Activated CD4-positive, alpha-beta T cell treated with anti-CD3 and anti-CD28 coated beads for 1 hour (primary cell): ENCODE measurements at places on chromosomes 1 and 21.

DNA sequence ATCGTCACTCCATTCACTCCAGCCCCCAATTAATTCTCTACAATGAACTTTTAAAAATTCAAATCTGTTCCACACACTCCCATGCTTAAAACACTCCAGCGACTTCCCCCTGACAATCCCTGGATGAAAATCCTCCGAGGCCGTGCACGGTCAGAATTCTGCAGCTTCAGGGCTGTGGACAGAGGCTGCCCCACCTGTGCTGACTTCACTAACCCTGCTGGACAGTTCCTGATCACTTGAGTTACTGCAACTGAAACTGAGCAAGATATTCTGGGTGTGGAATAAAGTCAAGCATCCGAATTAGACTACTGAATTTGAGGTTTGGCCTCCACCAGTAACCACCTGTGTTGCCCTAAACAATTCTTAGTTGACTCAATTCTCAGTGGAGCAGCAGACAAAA is 1.0 kb upstream of the JAK1 start:
- no peak for DNase-seq

DNA sequence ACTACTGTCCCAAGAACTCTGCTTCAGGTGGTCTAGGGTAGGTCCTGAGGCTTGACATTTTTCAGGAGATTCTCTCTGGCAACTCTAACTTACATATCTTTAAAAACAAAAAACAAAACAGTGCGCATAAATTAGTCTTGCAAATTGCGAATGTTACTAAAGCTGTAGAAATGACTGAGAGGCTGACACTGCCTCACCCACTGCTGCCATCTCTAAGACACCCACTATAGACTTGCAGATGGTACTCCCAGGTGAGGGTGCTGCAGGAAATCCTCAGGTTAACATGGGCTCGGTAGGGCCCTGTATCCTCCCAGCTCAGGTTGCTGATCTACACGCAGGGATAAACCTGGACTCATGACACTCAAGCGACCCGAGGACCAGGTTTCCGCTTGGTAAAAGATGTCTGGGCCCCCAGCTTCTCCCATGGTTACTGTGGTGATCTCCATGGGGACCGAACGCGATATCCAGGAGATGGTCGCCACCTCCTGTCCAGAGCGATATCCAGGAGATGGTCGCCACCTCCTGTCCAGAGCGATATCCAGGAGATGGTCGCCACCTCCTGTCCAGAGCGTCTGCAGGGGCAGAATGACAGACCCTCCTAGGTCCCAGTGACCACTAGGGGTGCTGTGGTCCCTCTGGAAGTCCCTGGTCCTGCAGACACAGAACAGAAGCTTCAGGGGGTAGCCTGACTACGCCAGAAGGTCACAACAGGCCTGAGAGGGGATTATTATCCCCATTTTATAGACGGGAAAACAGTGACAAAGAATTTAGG is 16.2 kb upstream of the LY9 start:
- no peak for DNase-seq

- DNase-seq = no peak
Measured at GRCh38 chr1:25695090-25695770, 78.6 kb downstream of the MAN1C1 start.

DNA sequence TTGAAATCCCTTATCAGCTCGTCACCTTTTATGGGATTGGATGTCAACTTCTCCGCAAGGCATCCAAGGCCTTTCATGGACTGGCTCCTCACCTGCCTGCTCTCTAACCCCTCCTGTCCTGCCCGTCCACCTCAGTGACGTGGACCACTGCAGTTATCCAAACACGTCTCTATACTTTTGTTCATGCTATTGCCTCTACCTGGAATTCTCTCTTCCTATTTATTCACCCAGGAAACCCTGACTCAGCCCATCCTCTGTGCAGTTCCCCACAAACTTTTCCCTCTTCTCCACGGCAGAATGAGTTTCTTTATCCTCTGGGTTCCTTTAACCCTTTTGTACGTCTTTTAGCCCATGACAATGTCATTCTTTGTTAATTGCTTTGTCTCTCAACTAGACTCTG is 5.1 kb upstream of the UTP25 start:
- no peak for DNase-seq

- DNase-seq = no peak
Measured at GRCh38 chr21:39946199-39946598, 79.0 kb downstream of the PCP4 start.

DNA sequence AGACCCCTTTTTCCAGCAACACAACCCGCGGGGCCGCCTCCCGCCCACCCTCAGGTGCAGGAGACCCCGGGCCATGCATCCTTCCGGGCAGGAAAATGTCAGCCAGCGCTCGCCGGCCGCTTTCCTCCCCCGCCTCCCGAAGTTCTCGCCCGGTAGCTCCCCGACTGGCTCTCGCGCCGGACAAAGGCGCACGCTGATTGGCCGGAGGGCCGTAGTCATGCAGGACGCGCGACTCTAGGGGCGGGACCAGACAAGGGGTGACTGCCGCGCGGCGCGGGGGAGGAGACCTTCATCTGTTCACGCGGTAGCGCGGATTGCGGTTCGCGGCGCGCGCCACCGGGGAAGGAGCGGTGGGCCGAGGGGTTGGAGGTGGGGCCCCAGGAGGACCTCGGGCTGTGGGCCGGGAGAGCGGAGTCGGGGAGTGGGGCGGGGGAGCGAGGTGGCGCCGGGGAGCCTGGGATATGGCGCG is at the start of gene FLVCR1:
Gene FLVCR1, plus strand, starts transcription at position 284 of the 469 bp plus-strand sequence. Its CDS starts 178 bp downstream, at position 462.
- peak; percentile 77 for DNase-seq
